ENCODE measurements at places on chromosomes 3 and 15. TPM values are rescaled to one million over a fixed set of nuclear protein-coding genes. Genes with fewer than 3 reads are reported as not detected.

The TICRR gene
- 4.9 TPM for polyA plus RNA-seq

- no peak for DNase-seq
These were observed 155.6 kb upstream of the GOLIM4 start for GRCh38 chr3:168251371-168251770.

The TRA2B gene
- 143 TPM for polyA plus RNA-seq

GRCh38 chr3:120432150-120432860 is 18.5 kb downstream of the FSTL1 start:
- no peak for DNase-seq

DNA sequence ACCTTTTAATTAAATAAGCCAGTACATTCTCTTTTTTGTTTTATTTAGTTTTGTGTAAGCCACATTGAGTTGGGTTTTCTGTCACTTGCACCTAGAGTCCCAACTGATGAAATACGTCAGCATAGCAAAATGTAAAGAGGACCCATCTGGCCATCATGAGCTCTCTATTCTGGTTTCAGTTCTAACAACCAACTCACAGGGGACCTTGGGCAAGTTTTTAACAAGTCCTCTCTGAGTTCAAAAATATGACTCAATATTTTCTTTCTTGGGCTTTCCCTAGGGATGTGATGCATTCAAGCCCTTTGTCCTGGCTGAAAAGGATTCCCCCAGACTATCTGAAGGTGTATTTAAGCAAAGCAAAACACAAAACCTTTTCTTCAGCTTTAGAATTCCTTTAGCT is 32.9 kb downstream of the PLCH1 start:
- no peak for DNase-seq

GRCh38 chr3:189624130-189624529 is 7.1 kb upstream of the TP63 start:
- DNase-seq, result no peak

DNA sequence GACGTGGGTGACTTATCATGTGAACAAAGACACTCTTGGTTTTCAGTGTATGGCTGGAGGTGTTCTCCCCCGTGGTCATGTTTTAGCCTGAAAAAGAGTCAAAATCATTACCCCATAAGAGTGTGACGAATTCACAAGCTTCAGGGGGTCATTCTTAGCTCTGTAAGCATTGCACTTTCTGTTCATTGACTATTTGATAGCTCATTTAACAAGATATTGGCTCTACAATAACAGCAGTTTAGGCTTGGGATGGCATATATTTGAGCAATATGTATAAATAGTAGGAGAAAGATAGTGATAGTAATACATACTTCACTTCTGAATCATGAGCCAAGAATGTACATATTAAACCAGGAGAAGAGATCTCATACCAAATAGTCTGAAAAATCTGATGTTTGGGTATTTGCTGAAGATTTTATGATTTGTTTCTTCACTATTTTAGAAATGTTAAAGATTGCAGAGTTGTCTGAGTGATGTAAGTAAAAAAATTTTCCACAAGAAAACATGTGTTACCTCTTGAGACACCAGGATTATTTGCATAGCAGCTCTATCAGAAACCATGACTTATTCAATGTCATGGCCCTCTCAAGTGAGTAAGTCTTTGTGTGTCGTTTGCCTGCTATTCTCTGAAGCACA is 996.0 kb downstream of the OTOL1 start:
- DNase-seq, result no peak

The CCR3 gene
- polyA plus RNA-seq, result not detected

Measured in endothelial cell of umbilical vein (primary cell).